Motor neuron (in vitro differentiated cells): ENCODE measurements at places on chromosomes 6 and 20.

- ATAC-seq = peak; percentile 46
Observed at GRCh38 chr20:24199501-24199900, 210.9 kb upstream of the GGTLC1 start.

GRCh38 chr6:24974182-24975171 lies 38.7 kb upstream of the RIPOR2 start:
- peak; percentile 80 for ATAC-seq

DNA sequence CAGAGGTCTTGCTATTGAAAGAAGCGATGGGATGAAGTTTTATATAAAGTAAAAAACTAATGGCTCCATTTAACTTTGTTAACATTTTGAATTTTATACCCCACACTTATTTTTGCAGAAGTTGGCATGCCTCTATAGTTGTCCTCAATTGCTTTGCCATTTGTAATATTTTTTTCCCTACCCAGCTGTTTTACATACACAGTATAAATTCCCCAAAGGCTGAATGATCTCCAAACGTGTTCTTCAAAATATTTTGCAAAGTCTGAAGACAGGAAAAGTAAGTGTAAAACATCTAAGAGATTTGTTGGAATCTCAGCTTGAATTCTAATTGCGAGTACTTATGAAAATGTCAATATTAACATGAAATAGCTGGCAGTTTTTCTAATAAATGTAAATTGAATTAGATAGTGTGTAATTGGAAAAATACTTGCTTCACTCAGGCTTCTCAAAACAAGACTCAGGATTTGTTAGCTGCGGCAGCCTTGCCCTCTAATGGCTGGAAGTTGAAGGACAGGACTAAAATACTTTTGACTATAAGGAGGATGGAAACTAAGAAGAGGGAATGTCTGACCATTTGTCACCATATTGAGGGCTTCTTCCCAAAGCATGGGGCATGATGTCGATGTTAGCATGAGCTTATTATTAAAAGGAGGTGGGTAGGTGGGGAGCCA lies 226.8 kb downstream of the UST start:
- peak; percentile 52 for ATAC-seq

DNA sequence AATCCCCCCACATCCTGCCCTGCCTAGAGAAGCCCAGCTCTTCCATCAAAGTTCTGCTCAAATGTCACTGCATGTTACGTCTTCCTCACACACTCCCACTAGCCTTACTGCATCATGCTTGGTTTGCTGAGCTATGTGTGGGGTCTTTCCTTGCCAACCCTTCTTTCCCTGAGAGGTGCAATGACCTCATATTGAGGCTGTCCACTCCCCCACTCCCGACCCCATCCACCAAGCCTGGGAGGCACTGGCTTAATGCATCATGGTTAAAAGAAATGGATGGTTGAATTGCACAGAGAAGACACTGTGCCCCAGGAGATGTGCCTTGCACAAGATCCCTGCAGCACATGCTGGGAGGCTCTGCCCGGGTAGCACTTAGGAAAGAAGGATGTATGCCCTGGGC lies 7.7 kb upstream of the IRF4 start:
- ATAC-seq = no peak
